ENCODE measurements at places on chromosomes 12 and 14.

GRCh38 chr12:51017452-51017851 is 8.7 kb downstream of the SLC11A2 start:
- no peak for DNase-seq

DNA sequence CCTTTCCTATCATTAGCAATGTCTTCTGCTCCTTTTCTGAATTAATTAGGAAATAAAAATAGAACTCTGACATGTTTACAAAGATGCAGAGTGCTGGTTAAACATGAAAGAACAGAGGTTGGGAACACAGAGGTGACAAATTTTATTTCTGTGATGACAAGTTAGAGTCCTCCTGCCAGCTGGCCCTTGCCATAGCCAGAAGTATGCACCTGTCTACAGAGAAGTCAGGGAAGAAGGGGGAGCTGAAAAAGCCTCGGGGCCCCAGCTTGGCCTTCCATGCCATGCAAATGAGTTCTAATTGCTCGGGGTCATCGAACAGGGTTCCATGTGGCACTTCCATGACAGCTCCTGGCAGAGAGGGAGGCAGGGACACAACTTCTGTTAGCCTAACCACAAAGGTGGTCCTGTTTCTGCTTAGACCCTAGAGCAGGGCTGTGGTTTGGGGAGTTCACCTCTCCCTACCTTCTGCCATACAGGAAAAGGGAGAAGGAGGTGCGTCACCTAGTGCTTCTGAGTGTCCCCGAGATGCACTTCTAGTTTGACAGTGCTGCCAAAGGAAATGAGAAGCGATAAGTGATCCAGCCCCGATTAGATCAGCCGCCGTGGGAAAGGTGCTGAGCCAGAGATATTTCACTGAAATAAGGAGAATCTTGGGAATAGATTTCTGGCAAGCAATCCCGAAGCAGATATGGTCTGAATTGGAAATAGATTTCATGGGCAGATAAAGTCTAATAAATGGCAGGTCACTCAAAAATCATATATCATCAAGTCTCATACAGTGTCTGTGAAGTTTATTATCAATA is 155.8 kb upstream of the FOXN3 start:
- DNase-seq: no peak

DNA sequence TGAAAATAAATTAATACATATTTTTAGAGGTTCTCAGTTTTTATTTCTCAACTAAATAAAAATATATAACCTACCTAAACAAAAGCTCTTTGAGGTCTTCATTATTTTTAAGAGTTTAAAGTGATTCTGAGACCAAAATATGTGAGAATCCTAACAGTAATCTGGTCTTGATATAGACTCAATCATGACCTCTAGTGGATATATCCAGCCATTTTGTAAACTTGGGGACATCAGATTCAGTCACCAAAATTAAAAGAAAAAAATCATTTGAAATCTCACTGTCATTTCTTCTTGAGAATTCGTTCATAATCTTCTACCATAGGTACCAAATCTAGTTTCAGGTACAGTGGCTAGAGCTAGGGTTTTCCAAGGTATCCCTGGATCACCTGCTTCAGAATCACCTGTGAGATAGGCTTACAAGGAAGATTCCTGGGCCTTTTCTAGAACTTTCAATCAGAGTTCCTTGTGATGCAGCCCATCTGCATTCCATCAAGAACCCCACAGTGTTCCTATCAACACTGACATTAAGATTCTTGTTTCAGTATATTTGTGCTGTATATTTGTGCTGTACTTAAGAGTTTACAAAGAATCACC is 214.9 kb downstream of the ADAMTS20 start:
- DNase-seq: no peak

GRCh38 chr12:110917467-110917866 is 2.9 kb downstream of the MYL2 start:
- no peak for DNase-seq

DNA sequence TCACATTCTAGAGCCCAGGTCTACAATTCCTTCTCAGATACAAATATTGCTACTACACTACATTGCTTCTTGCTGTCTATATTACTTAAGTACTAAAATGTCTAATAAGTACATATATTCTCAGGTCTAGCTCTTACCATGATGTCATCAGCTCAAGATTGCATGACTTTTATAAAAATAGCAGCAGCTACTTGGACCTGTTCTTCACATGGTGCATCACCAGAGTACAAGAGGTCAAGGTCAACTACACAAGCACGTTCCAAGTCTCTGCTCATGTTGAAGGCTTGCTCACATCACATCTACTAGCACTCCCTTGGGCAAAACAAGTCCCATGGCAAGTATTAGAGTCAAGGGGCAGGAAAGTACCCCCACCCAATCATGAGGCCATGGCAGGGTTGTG is 465.6 kb downstream of the MED13L start:
- no peak for DNase-seq

- DNase-seq: no peak
Measured at GRCh38 chr14:97456462-97456861, 659.3 kb downstream of the VRK1 start.

GRCh38 chr12:117850048-117850447 is 118.7 kb downstream of the KSR2 start:
- DNase-seq: no peak

GRCh38 chr12:130026608-130027176 is 122.9 kb upstream of the TMEM132D start:
- DNase-seq: no peak

GRCh38 chr12:95700316-95700785 is 90.2 kb downstream of the NTN4 start:
- no peak for DNase-seq

- DNase-seq: no peak
Measured at GRCh38 chr12:58764100-58764953, 156.0 kb downstream of the LRIG3 start.

- no peak for DNase-seq
Measured at GRCh38 chr12:77995436-77996167, 164.9 kb downstream of the NAV3 start.

DNA sequence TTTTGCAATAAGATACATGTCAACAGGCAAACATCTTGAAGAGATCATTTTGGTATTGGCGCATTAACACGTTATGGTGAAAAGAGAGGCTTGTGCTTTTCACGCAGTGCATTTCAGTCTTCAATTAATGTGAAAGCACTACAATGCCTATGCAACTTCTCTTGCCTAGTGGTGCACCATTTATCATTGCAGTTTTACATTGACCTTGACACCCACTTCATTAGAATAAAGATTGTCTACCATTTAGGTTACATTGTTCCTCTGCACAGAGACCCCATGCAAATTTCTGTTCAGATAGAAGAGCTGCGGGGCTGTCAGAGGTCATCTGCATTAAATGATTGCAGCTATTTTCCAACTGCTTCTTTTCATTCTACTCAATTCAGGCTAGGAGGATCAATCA is 212.2 kb upstream of the NPAS3 start:
- no peak for DNase-seq

GRCh38 chr14:56817396-56817921 is 7.2 kb upstream of the OTX2 start:
- DNase-seq: no peak

Measured in stimulated activated CD4-positive, alpha-beta T cell treated with anti-CD3 and anti-CD28 coated beads, Interleukin-15, amount 100 ng/mL, for 1 hour (primary cell).